ENCODE measurements at places on chromosomes 12 and 14. TPM values are rescaled to one million over a fixed set of nuclear protein-coding genes. Genes with fewer than 3 reads are reported as not detected.

Gene PCED1B
- total RNA-seq, result 1.7 TPM

Gene RNASE3
- 26.7 TPM for total RNA-seq

DNA sequence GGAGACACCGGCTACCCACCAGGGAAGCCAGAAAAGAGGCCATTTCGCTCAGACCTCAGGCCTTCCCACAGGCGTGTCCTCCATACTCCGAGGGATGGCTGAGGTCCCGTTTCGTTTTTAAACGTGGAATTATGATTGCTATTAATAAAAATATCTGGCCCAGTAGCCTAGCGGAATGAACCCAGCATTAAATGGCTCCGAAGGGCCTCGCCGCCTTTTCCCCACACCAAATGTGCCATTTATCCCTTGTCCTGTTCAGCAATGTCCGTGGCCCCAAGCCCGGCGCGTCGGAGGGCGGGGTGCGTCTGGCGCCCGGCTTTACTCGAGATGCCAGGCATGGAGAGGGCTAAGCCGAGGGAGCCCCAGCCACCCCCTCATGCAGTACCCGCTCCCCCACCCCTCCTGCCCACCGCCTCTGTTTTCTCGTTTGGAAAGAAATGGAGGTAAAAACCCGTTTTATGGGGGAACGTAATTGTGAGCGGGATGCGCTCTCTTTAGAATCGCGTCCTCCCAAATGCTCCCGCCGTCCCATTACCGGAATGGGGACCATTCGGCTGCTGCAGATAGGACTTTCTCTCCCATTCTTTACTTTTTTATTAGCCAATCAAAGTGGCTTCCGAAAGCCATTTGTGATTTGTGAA, 5.7 kb downstream of the HOXC8 start:
- no peak overlapping the region for H3K27ac ChIP-seq
- no peak overlapping the region for H3K4me3 ChIP-seq
- H3K27me3 ChIP-seq, result peaks cover 100% of the 10 kb centered on the region
- H3K4me1 ChIP-seq, result peaks cover 17% of the 10 kb centered on the region
- no peaks in the 10 kb centered on the region for H3K36me3 ChIP-seq

Gene PROX2
- 0.14 TPM for total RNA-seq

GRCh38 chr14:51335961-51336723, 96.1 kb downstream of the TMX1 start:
- H3K27me3 ChIP-seq, result no peaks in the 10 kb centered on the region
- H3K4me3 ChIP-seq, result no peak overlapping the region
- DNase-seq, result no peak
- no peaks in the 10 kb centered on the region for H3K36me3 ChIP-seq
- H3K27ac ChIP-seq, result no peak overlapping the region

DNA sequence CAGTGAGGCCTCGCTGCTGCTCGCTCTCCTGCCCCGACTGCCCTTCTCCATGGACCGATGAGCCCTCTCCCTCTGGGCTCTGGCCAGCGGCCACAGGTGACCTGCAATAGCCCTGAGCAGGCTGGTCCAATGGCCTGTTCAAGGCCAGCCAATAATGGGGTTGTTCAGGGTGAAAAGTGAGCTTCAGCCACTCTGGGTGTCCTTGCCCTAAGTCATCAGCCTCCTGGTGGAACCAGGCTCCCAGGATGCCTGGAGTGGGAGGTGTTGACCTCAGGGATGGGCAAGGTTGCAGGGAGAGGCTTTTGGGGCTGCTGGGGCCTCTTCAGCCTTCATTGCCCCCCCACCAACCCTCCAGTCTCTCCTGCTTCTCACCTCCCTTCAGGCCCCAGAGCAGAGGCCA, 79.7 kb downstream of the RFLNA start:
- no peak for DNase-seq
- H3K4me1 ChIP-seq, result peaks cover 5% of the 10 kb centered on the region
- peaks cover 82% of the 10 kb centered on the region for H3K36me3 ChIP-seq
- H3K4me3 ChIP-seq, result no peak overlapping the region

DNA sequence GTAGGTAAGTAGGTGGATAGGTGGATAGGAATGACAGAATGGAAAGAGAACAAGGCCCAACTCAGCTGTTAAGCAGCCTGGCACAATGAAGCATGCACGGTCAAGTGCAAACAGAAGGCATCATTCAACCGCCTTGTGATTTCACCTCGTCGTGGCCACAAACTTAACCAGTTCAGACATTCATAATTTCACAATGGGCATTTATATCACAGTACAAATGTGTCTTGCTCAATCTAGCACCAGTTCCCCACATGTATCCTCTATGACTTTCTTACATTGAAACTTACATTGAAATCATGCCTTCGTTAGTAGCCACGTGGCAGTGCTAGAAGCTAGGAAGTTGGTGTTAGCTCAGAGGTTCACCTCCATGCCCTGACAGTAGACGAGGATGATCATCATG, 207.5 kb downstream of the ETV6 start:
- no peak overlapping the region for H3K27ac ChIP-seq
- H3K4me3 ChIP-seq, result no peak overlapping the region
- H3K4me1 ChIP-seq, result peaks cover 30% of the 10 kb centered on the region
- no peaks in the 10 kb centered on the region for H3K27me3 ChIP-seq
- H3K36me3 ChIP-seq, result peaks cover 76% of the 10 kb centered on the region

Gene PHLDA1
- total RNA-seq, result 7.1 TPM

GRCh38 chr14:99983251-99984015, 81.8 kb upstream of the EVL start:
- DNase-seq, result no peak
- no peaks in the 10 kb centered on the region for H3K36me3 ChIP-seq
- no peaks in the 10 kb centered on the region for H3K27me3 ChIP-seq

- no peak for DNase-seq
- no peaks in the 10 kb centered on the region for H3K36me3 ChIP-seq
- no peaks in the 10 kb centered on the region for H3K27me3 ChIP-seq
- H3K27ac ChIP-seq, result no peak overlapping the region
Measured at GRCh38 chr12:87883806-87884205, 145.4 kb downstream of the C12orf50 start.

DNA sequence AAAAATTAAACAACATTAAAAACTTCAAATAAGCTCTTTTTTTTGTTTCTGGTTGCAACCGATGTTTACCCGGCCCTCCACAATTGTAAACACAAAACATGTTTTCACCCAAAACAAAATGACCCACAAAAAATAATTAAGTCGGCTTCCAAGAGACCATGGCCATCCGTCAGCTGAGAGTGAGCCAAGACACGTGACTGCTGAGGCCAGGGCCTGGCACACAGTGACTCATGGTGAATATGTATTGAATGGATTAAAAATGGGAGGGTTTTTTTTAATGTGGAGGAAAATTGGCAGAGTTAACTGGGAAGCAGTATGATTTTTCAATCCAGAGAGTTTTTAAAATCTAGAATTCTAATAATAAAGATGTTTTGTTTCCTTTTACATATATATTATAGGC, 13.8 kb upstream of the CPNE8 start:
- H3K36me3 ChIP-seq, result no peaks in the 10 kb centered on the region
- DNase-seq, result no peak
- H3K4me1 ChIP-seq, result no peaks in the 10 kb centered on the region
- no peaks in the 10 kb centered on the region for H3K27me3 ChIP-seq

Gene VRTN
- 0.05 TPM for total RNA-seq

DNA sequence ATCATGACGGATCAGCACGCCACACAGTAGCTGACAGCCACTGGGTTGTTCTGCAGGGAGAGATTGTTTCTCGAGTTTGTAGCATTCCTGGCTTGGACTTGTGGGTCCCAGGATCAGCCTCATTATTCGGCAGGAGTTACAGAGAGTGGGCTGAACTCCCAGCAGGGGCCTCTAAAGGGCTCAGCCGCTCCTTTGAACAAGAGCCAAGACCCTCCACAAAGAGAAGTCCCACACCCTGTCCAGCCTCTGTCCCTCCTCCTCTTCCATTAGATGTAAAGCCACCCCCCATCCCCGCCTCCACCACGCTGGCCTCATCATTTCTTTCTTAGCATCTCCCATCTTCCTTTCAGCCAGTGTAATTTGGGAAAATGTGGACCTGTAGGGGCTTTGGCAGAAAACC, 96.7 kb upstream of the HSPB8 start:
- no peaks in the 10 kb centered on the region for H3K27me3 ChIP-seq
- H3K36me3 ChIP-seq, result no peaks in the 10 kb centered on the region
- no peak for DNase-seq
- no peaks in the 10 kb centered on the region for H3K4me1 ChIP-seq
- H3K27ac ChIP-seq, result no peak overlapping the region
